ENCODE measurements at places on chromosomes 6 and 20.

DNA sequence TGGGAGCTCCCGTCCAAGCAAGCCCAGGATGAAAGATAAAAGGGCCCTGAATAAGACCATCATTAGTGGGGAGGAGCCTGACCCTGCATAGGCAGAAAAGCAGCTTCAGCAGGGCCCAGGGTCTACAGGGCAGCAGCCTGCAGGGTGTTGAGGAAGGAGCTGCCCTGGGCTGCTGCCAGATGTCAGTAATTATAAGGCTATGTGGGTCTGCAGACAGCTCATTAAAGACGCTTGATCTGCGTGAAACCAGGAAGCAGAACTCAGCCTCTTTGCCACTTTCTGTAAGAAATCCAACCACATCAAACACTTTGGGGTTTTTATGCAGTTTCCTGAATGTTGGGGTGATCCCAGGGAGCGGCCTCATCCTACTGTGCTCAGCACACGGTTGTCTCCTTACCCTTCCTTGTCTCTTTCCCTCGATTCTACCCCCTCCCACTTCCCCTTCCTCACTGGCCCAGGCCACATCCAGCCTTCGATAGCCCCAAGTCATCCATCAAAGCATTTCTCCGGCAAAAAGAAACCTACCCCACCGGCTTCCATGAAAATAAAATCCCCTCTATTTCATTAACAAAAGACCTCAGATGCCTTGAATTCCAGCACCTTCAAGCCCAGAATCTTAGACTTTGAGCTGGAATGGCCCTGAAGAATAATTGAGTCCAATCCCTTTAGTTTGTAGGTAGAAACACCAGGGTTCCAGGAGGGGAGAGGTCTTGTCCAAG is 1.0 kb upstream of the TGM6 start:
- no peak for DNase-seq

DNA sequence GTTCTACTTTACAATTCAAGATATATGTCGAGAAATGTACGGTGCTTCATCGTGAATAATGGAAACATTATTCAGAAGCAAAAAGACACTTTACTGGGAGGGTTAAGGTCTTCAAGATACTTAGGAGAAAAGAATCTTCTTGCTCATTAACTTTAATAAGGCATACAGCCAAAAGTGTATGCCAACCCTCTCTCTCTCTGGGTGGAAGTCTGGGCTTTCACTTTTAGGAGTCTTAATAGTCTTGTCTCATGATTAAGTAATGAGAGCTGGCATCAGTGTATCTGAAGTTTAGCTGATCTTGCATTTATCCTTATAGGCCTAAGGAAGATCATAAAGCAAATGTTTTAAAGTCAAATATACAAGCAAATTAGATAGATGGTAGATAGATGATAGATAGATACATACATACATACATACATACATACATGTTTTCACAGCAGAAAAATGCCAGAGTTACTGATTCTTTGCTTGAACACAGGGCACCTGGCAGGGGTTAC is 21.5 kb downstream of the OLIG3 start:
- DNase-seq: no peak

GRCh38 chr6:126773112-126773805 is 345.2 kb upstream of the RSPO3 start:
- no peak for DNase-seq

GRCh38 chr6:55445648-55446204 is 118.5 kb downstream of the GFRAL start:
- no peak for DNase-seq

DNA sequence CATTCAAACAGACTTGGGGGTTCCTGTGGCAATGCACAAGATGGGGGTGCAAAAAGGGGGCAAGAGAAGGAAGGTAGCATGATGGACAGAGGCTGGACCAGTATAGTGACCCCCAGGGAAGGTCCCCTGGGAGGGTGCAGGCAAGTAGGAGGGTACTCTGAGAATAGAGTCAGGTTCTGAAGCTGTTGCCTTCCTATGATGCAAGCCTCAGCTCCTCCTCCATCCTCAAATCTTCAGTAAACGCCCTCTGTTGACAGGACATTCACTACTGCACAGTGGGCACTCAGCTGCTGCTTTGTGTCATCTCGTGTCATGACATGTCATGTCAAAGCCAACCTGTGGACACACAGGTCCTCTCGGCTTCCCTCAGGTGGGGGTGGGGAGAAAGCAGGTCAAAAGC is 5.8 kb upstream of the SDCBP2 start:
- DNase-seq: no peak

GRCh38 chr6:11779329-11780096 is 910 bp upstream of the ADTRP start:
- DNase-seq: no peak

GRCh38 chr6:144635051-144635450 is 349.9 kb downstream of the UTRN start:
- DNase-seq: no peak

- DNase-seq: no peak
Measured at GRCh38 chr20:40961686-40962640, 66.7 kb upstream of the TOP1 start.

DNA sequence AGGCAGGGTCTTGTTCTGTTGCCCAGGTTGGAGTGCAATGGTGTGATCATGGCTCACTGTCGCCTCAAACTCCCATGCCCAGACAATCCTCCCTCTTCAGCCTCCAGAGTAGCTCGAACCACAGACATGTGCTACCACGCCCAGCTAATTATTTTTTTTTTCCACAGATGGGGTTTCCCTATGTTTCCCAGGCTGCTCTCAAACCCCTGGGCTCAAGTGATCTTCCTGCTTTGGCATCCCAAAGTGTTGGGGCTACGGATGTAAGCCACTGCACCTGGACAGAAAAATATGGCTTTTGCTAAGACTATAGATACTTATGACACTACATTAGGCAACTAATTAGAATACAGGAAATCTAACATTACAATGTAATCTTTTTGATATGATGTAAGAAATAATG is 17.9 kb downstream of the RNF24 start:
- DNase-seq: no peak

GRCh38 chr6:44093066-44093465 is 34.2 kb downstream of the MRPL14 start:
- DNase-seq: no peak

GRCh38 chr20:12014276-12014675 is 96.6 kb downstream of the BTBD3 start:
- DNase-seq: no peak

DNA sequence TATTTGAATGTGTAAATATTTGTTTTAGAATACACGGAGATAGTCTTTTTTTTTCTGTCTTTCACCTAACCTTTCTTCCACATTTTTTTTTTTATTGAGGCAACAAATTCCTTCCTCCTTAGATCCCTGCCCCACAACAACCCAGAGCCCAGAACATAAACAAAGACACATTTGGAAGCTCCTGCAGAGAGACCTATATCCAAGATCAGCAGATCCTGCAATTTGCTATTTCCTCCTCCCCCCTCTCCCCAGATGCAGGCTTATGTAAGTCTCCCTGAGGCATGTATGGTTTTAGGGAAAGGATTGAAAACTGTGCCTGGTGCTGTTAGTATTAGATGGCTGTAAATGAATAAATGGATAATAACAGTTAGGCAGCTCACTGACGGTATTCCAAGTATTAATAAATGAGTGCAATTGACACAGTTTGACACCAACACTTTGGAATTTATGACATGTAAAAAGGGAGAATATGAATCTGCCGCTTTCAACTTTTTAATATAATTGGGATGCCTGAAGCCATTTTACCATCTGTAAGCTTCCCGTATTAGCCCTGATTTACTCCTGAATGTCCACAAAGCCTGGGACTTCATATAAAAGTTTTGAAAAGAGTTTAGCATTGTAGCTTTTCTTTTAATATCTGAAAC is 608.3 kb upstream of the CITED2 start:
- DNase-seq: no peak

GRCh38 chr6:116087437-116088027 is 13.1 kb upstream of the NT5DC1 start:
- no peak for DNase-seq

GRCh38 chr6:18380158-18380836 is 6.9 kb upstream of the RNF144B start:
- no peak for DNase-seq

- DNase-seq: no peak
Measured at GRCh38 chr6:34145161-34146020, 496 bp downstream of the GRM4 start.

Data from stimulated activated CD4-positive, alpha-beta T cell treated with anti-CD3 and anti-CD28 coated beads, Interleukin-15, amount 100 ng/mL, for 1 hour (primary cell).